ENCODE measurements at places on chromosomes 12 and 14. TPM values are rescaled to one million over a fixed set of nuclear protein-coding genes. Genes with fewer than 3 reads are reported as not detected.

The TMEM63C gene
- not detected for total RNA-seq

The NEUROD4 gene
- not detected for total RNA-seq

The KLRC1 gene
- total RNA-seq: not detected

The MSI1 gene
- total RNA-seq: not detected

The HOXC11 gene
- not detected for total RNA-seq

The GPR162 gene
- total RNA-seq: 3.7 TPM

The POTEG gene
- total RNA-seq: not detected

The GALNT8 gene
- total RNA-seq: 0.12 TPM

The SRRM4 gene
- total RNA-seq: under 0.01 TPM

The TAS2R43 gene
- total RNA-seq: not detected

The C12orf50 gene
- total RNA-seq: not detected
